ENCODE measurements at places on chromosomes 13 and 19.

DNA sequence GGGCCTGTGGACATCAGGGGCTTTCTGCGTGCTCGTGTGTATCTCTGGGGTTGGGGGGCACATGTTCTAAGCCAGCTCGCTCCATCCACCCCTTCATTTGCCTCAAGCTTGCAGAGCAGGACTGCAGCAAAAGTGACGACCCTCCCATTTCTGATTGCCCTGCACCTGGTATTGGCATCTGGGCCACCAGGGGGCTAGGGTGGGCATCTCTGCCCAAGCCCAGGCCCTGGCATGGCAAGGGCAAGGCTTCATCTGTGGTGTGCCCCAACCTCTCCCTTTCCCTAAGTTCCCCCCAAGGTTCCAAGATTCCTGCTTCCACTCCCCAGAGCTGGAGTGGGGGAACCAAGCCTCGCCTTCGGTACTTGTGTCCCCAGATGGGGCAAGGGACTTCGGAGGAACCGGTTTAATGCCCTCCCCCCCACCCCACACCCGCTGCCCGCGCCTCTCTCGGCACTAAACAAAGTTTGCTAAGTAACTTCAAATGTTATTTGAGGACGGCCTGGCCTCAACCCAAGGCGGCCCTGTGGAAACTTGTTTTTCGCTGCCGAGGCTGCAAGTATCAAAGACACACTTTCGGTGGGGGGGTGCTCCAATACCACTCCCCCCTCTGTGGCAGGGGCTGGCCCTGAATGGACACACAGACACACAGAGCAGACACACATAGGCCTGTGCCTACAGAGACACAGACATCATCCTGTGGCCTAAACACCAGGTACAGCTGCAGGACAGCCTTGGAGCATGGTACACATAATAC, 12.2 kb downstream of the NFIX start:
- peaks cover 2% of the 10 kb centered on the region for H3K4me1 ChIP-seq
- H3K27ac ChIP-seq: no peak overlapping the region
- no peaks in the 10 kb centered on the region for H3K36me3 ChIP-seq
- DNase-seq: no peak
- peaks cover 84% of the 10 kb centered on the region for H3K27me3 ChIP-seq

DNA sequence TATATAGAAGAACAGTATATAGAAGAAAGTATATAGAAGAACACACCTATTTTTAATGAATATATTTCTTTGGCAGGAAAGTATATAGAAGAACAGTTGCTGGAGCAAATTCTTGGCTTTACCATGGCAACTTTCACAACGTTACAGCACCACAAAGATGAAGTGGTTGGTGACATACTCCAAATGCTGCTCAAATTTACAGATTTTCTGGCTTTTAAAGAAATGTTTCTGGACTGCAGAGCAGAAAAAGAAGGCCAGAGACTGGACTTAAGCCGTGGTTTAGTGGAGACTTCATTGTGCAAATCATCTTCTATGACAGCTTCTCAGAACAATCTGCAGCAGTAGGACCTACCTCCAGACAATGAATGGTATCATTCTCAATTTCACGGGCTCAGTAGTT, 24.3 kb upstream of the RFXAP start:
- H3K27ac ChIP-seq: no peak overlapping the region
- DNase-seq: no peak
- H3K27me3 ChIP-seq: no peaks in the 10 kb centered on the region
- H3K4me3 ChIP-seq: no peak overlapping the region
- H3K4me1 ChIP-seq: no peaks in the 10 kb centered on the region

DNA sequence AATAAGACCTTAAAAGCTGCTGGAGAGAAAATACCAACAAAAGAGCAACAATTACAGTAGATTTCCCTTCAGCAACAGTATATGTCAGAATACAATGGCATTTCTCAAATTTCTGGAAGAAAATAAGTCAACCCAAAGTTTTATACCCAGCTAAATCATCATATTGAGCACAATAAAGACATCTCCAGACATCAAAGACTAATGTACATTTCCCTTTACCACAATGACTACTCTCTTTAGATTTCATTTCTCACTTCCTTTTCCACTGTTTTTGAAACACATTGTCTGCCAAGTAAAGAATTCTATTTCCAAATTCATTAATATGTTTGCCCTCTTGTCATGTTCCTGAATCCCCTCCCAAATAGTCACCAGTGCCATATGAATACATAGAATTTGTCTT, 111.4 kb downstream of the POU4F1 start:
- DNase-seq: no peak
- H3K27me3 ChIP-seq: no peaks in the 10 kb centered on the region
- no peaks in the 10 kb centered on the region for H3K36me3 ChIP-seq

DNA sequence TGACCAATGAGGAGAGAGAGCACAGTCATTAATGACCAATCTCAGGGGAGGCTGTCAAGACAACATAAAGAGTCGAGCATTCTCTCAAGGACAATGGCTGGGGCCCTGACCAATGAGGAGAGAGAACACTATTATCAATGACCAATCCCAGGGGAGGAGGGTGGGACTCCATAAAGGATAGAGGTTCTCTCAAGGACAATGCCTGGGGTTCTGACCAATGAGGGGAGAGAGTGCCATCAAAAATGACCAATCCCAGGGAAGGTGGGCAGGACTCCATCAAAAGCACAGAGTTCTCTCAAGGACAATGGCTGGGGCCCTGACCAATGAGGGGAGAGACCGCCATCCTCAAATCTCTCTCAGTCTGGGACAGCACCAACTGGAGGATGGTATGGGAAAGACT, 3.3 kb upstream of the KLK11 start:
- no peak overlapping the region for H3K27ac ChIP-seq
- no peaks in the 10 kb centered on the region for H3K4me1 ChIP-seq
- no peak for DNase-seq
- H3K27me3 ChIP-seq: no peaks in the 10 kb centered on the region

DNA sequence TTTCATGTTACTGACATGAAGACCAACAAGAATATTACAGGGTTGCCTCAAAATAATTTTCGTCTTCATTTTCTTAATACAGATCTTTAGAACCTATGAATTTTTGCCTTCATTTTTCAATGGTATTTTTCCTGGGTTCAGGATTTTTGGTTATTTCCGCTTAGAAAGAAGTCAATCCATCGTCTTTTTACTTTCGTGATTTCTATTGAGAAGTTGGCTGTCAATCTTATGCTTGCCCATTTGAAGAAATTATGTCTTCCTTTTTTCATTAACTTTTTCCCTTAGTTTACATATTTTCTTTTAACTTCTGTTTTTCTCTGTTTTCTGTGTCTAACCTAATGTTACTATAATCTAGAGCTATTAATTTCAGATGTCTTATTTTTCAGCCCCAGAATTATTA, 868.9 kb upstream of the SLC10A2 start:
- no peak for DNase-seq
- H3K36me3 ChIP-seq: no peaks in the 10 kb centered on the region
- no peak overlapping the region for H3K4me3 ChIP-seq
- H3K27me3 ChIP-seq: no peaks in the 10 kb centered on the region
- no peak overlapping the region for H3K27ac ChIP-seq
- no peaks in the 10 kb centered on the region for H3K4me1 ChIP-seq

- no peaks in the 10 kb centered on the region for H3K4me1 ChIP-seq
- H3K36me3 ChIP-seq: no peaks in the 10 kb centered on the region
- no peak overlapping the region for H3K4me3 ChIP-seq
- H3K27ac ChIP-seq: no peak overlapping the region
- no peaks in the 10 kb centered on the region for H3K27me3 ChIP-seq
Observed at GRCh38 chr13:105798541-105798940, 736.9 kb downstream of the EFNB2 start.

DNA sequence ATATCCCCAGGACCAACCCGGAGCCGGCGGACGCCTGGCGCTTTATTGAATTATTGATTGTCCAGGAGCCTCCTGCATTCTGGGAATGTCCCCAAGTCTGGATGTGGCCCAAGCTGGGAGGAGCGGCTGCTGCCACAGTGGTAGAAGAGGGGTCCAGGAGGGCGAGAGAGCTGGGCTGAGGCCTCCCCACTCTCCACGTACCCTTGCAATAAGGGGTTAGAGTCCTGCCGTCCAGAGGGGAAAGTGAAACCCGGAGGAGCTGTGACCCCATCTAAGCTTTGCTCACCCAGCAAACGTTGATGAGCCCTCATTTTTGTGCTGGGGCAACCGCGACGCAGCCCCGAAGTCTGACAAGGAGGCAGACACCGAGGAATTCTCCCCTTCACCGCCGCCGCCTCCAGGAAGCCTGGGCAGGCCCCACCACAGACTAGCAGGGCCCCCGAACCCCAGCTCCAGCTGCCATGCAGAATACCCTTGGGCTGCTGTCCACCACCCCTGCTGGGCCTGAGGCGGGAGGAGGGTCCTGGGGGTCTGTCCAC, 1.4 kb upstream of the C2CD4C start:
- DNase-seq: no peak
- H3K4me3 ChIP-seq: no peak overlapping the region
- peaks cover 7% of the 10 kb centered on the region for H3K4me1 ChIP-seq
- peaks cover 12% of the 10 kb centered on the region for H3K27me3 ChIP-seq
- H3K36me3 ChIP-seq: no peaks in the 10 kb centered on the region

- no peak for DNase-seq
- no peak overlapping the region for H3K4me3 ChIP-seq
- no peaks in the 10 kb centered on the region for H3K4me1 ChIP-seq
Observed at GRCh38 chr19:3840804-3841203, 28.0 kb downstream of the ZFR2 start.

DNA sequence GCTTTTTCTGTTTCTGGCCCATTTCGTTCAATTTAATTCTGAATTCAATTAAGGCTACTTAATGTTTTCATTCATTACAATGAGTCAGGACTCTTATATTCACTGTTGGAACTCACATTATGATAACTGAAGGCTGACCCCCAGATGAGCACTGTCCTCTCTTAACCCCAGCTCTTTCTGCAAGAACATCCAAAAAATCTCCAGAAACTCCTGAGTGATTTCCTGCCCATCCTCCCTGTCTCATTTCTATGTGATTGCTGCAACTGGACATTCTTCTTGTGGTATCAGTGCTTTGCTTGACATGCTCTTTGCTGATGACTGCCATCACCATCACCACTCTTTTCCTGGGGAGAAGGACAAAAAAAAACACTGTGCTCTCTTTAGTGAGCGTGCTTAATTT, 240.3 kb downstream of the SPRY2 start:
- no peaks in the 10 kb centered on the region for H3K4me1 ChIP-seq

GRCh38 chr13:97274829-97275649, 52.9 kb downstream of the MBNL2 start:
- DNase-seq: peak; percentile 41
- no peaks in the 10 kb centered on the region for H3K36me3 ChIP-seq
- H3K27ac ChIP-seq: peak overlapping the region; percentile 62
- no peak overlapping the region for H3K4me3 ChIP-seq
- no peaks in the 10 kb centered on the region for H3K27me3 ChIP-seq

DNA sequence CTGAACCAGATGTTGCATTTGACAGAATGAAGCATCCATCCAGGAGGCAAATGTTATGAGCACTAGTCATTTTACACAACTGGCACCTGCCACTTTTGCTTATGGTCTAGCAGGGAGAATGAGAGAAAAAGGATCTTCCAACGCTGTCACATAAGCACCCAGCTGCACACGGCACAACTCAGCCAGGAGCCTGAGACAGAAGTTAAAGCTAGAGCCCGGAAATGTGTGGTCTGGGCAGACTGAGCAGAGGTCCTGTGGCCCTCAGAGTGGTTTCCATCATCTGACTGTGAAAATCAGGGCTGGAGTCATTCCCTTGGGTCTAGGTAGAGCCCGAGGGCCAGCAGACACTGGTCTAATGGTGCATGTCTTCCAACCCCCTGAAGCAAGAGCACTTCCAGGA, 78.4 kb upstream of the XPO4 start:
- no peaks in the 10 kb centered on the region for H3K36me3 ChIP-seq
- H3K27me3 ChIP-seq: no peaks in the 10 kb centered on the region
- H3K4me3 ChIP-seq: no peak overlapping the region
- DNase-seq: no peak
- no peak overlapping the region for H3K27ac ChIP-seq
- no peaks in the 10 kb centered on the region for H3K4me1 ChIP-seq

- H3K4me3 ChIP-seq: no peak overlapping the region
- DNase-seq: no peak
- no peaks in the 10 kb centered on the region for H3K4me1 ChIP-seq
- H3K36me3 ChIP-seq: no peaks in the 10 kb centered on the region
Observed at GRCh38 chr13:33351319-33351718, 65.8 kb upstream of the STARD13 start.

DNA sequence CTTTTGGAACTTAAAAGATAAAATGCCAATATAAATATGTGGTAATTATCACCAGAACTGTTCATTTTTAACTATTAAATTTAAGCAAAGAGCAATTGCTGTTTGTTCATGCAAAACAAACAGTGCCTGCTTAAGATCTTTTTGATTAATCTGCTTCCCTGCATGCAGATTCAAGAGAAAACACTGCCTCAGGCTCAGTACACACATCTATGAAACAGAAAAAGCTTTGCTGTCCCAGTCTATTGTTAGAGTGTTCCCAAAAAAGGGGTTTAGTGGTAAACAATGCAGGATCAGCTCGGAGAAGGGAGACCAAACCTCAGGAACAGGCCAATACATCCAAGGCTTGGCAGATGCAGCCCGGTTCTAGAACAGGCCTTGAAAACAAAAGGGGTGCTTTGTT, 49.3 kb upstream of the TDRD3 start:
- no peak overlapping the region for H3K4me3 ChIP-seq
- no peak for DNase-seq
- no peak overlapping the region for H3K27ac ChIP-seq
- no peaks in the 10 kb centered on the region for H3K36me3 ChIP-seq
- H3K27me3 ChIP-seq: no peaks in the 10 kb centered on the region

- H3K27ac ChIP-seq: peak overlapping the region; percentile 84
- H3K4me3 ChIP-seq: peak overlapping the region; percentile 99
- H3K27me3 ChIP-seq: peaks cover 9% of the 10 kb centered on the region
- no peaks in the 10 kb centered on the region for H3K36me3 ChIP-seq
- peaks cover 4% of the 10 kb centered on the region for H3K4me1 ChIP-seq
- DNase-seq: peak; percentile 61
Observed at GRCh38 chr13:29594303-29594709, 1.2 kb downstream of the SLC7A1 start.

GRCh38 chr13:112693831-112694497, 4.1 kb downstream of the ATP11A start:
- no peak overlapping the region for H3K4me3 ChIP-seq
- H3K36me3 ChIP-seq: no peaks in the 10 kb centered on the region
- DNase-seq: no peak
- H3K4me1 ChIP-seq: peaks cover 34% of the 10 kb centered on the region
- no peaks in the 10 kb centered on the region for H3K27me3 ChIP-seq
- H3K27ac ChIP-seq: peak overlapping the region; percentile 14

All from hepatocyte (in vitro differentiated cells).